ENCODE measurements at places on chromosomes 11 and 22. TPM values are rescaled to one million over a fixed set of nuclear protein-coding genes. Genes with fewer than 3 reads are reported as not detected.

APOL5 gene
- total RNA-seq: not detected

TH gene
- not detected for total RNA-seq

GDPD4 gene
- total RNA-seq: not detected

DNA sequence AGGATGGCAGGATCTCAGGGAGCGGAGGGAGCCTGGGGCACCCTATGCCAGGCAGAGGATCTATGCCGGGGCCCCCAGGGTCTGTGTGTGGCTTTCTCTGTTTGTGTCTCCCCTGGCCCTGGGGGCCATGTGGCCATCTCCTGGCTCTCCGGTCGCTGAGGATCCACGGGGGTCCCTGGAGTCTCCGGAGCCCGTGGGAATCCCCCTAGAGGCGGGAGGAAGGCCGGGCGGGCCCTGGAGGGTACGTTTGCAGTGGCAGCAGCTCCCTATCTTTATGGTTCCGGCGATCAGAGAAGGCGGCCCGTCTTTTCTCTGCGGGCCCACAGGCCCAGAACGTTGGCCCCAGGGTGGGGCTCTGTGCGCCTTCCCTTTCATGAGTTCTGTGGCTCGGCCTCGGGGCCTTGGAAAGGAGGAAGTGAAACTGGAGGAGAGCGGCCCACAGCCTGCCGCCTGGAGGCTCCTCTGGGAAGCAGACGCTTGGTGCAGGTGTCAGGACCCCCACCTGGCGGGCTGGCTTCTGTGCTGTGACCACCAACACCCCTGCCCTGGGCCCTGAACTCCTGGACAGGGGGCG, 82.1 kb downstream of the KCNQ1 start:
- DNase-seq: peak; percentile 35

DNA sequence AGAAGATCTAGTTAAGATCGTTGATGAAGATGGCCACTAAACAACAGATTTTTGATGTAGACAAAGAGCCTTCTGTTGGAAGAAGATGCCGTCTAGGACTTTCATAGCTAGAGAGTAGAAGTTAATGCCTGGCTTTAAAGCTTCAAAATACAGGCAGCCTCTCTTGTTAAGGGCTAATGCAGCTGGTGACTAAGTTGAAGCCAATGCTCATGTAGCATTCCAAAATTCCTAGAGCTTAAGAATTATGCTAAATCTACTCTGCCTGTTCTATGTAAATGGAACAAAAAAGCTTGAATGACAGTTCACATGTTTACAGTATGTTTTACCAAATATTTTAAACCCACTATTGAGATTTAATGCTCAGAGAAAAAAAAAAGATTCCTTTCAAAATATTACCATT, 492.6 kb downstream of the CNTN5 start:
- DNase-seq: no peak

GRCh38 chr11:131792243-131792642, 421.8 kb downstream of the NTM start:
- DNase-seq: no peak

DNA sequence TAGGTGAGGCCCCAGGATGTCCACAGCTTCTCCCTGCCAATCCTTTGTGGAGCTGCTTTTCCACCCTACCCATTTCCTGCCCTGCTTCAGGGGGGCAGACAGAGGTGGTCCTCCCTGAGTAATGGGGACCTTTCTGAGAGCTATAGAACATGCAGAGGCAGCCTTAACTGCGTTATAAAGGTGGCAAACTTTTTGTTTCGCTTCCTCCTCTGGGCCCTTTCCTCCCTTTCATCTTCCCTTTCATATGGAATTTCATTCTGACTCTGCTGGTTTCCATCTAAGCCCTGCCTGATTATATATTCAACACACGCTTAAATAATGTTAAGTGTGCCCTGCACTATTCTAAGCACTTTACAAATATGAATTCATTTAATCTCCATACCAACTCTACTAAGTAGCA, 169.3 kb upstream of the E2F8 start:
- no peak for DNase-seq

DNA sequence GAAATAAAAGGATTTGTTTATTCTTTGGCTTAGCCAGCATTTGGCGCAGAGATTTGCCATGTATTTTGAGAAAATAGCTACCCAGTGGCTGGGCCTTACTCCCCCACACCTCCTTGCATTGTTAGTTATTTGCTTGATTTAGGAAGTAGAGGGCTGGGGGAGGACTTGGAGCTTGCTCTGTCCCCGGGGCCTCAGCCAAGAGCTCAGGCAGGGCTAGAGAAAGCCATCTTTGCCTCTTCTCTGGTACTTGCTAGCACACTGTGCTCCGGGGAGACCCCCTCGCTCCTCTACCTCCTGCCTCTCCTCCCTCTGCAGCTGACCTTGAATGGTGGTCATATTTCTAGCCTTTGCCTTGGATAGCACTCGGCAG, 93.0 kb downstream of the SCN3B start:
- no peak for DNase-seq

DNA sequence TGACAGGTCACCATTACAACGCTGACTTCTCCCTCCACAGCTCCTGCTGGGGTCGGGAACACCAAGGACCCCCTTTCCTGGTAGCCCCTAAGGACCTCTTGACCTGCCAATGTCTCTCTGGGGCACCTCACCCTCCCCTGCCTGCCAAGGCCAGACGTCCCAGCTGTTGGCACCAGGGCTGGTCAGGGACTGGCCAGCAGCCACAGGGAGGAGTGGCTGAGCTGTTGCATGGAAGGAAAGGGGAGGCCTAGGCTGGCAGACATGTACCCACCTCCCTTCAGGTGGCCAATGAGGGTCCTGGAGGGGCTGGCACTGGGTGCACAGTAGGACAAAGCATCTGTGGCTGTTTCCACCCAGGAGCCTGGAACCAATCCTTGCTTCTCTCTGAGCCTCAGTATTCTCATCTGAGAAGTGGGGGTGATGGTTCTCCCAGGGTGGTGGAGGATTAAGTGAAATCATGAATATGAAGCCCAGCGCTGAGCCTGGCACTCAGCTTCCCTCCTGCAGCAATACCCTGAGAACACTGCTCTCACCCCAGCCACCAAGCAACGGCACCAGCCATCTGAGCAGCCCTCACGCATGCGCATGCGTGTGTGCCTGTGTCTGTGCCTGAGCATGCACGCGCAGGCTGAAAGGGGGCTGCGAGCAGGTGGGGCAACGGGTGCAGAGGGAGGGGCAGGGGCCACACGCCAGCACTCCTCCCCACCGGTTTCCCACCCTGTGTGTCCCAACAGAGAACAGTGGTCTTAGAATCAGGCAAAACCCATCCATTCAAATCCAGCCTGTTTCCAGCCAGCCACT, 5.9 kb downstream of the KCNJ4 start:
- no peak for DNase-seq

- no peak for DNase-seq
Observed at GRCh38 chr11:109729761-109730160, 307.8 kb downstream of the C11orf87 start.

GRCh38 chr11:43928721-43929120, 13.7 kb upstream of the C11orf96 start:
- no peak for DNase-seq

DNA sequence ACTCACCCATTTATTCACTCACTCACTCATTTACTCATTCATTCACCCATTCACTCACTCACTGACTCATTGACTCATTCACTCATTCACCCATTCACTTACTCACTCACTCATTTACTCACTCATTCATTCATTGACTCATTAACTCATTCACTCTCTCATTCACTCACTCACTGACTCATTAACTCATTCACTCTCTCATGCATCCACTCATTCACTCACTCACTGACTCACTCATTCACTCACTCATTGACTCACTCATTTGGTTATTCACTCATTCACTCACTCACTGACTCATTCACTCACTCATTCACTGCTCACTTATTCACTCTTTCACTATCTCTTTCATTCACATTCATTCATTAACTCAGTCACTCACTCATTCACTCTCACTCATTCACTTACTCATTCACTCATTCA, 2.5 kb upstream of the MUC5AC start:
- no peak for DNase-seq

DNA sequence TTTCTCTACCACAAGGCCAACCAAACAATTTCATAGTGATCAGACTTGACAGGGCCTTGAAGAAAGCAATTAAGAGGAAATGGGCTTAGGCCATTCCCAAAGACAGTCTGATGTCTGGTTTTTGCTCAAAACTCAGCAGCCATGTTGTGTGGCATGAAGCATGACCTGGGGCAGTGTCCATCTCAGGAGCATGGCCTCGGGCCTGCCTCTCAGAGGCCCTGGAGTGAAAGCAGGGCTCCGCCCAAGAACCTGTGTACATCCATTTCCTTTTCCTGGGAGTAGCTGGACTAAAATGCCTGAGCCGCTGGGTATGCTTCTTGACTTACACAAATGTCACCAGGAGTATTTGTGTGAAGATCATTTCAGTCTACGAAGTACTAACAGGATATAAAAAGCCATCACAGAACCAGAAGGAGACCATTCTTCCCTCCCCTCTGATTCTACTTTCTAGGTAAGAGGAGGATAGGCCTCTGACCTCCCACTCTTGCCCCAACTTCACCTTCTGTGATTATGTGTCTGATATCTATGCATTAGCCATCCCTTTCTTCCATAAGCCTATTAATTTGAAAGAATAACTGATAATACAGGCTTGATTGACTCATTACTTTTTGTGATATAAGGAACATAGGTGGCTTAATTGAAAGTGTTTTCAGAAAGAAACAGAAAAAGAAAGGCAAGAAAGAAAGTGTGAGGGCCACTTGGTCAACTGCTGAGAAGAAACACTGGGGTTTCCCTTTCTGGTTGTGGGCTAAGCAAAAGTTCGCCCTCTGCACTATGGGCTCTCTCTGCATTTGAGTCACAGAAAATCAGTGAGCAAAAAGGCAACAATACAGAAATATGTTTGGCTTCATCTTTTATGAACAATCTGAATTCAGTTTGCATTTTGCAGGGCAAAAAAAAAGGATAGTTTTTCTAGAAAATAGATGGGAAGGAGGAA, 188.6 kb upstream of the MTMR2 start:
- DNase-seq: peak; percentile 58

- DNase-seq: peak; percentile 60
Observed at GRCh38 chr11:61967924-61968757, 707 bp upstream of the FTH1 start.

DNA sequence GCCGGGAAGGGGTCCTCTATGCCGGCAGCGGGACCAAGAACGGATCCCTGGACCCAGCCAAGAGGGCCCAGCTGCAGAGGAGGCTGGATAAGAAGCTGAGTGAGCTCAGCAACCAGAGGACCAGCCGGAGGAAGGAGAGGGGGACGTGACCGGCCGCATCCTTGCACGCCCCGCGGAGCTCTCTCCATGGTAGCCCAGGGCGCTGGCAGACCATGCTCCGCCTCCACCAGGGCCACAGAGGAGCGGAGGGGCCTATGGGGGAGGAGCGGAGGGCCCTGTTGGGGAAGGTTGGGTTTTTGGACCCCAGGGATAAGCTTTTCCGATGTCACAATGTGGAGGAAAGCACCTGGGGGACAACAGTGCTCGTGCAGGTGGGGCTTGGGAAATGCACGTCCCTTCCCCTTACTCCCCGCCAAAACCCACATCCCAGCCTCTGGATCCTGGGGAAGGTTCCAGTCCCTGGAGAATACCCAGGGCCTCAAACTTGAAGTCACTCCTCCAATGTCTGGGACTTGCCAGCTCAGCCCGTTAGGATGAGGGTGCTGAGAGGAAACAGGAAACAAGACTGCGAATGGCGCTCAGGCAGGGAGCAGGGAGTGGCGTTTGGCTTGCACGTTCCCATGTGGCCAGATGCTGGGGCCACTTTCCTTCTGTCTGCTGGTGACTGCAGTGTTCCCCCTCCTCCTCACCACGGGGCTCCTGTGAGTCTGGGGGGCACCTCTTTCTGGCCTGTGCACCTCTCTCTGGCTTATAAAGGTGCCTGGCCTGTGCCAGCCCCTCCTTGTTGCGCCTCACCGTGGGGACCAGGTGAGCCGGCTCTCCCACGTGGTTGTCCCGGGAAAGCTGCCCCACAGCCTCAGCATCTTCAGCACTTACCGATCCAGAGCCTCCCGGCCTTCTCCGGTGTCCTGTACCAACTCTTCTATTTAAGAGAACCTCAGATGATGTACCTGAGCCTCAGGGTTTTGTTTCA, 36.2 kb downstream of the IGHMBP2 start:
- DNase-seq: no peak

DNA sequence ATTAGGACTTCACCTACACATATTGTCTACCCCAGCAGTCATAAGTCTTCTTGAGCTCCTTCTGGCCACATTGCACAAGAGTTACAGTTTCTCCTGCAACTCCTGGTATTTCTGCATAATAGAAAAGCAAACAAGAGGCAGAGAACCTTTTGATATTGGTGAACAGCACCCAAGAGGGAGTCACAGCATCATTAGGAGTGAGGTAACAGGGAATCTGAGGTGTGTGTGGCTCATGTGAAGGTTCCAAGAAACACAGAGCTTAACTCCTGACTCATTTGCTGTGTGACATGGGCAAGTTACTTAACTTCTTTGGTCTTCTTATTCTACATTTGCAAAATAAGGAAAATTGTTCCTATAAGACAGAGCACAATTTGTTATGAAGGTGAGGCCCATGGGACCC, 374.6 kb downstream of the INSC start:
- DNase-seq: no peak

DNA sequence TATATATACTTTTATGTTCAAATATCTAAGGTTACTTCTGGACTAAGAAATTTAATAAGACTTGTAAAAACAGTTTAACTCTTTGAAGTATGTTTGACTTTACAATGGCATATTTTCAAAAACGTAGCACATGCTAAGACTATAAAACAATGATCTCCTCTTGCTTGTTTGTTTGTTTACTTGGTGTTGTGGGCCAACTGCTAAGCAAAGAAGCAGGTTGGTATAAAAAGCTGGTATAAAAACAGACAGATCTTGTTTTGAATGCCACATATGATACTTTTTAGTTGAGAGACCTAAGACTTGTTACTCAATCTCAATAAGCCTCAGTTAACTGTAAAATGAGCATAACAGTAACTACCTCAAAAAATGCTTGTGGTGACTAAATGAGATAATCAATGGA, 1206.3 kb downstream of the LRRC4C start:
- no peak for DNase-seq

GRCh38 chr11:9643751-9644150, 20.1 kb upstream of the SWAP70 start:
- no peak for DNase-seq

- DNase-seq: peak; percentile 65
Observed at GRCh38 chr11:8090756-8091155, 9.7 kb downstream of the TUB start.

DNA sequence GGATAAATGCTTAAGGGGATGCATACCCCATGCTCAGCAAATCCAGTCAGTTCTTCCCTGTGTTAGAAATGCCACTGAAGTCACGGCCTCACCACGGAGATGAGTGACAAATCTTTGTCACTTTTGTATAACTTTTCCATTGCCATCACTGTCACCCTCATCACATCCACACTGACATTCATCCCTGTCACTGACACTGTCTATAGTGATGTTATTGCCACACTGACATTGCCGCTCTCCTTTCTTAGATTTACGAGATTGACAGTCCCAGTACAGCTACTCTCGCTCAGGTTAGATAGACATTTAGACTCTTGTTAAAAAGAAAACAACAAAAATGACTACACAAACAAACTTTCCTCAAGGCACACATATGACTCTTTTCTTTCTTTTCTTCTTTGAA, 910.7 kb upstream of the CNTN5 start:
- DNase-seq: no peak

DNA sequence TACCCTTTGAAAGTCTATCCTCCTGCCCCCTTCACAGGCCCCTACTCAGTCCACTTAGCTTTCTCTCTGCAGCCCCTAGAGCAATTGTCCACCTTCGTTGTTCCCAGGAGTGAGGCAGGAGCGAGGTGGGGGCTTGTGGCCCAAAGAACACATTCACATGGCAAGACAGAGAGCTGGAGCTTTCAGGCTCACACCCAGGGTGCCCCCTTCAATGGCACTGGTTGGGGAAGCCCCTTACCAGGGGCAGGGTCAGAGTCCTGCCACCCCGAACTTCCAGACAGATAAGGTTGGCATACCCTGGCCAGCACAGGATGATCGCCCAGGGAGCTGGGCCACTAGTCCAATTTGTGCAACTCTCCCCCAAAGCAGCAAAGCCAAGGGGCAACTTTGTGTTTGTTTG, 6.2 kb upstream of the SLC5A4 start:
- DNase-seq: no peak

Measured in activated CD4-positive, alpha-beta T cell treated with anti-CD3 and anti-CD28 coated beads for 36 hours (primary cell).